ENCODE measurements at places on chromosomes 6 and 20. TPM values are rescaled to one million over a fixed set of nuclear protein-coding genes. Genes with fewer than 3 reads are reported as not detected.

DNA sequence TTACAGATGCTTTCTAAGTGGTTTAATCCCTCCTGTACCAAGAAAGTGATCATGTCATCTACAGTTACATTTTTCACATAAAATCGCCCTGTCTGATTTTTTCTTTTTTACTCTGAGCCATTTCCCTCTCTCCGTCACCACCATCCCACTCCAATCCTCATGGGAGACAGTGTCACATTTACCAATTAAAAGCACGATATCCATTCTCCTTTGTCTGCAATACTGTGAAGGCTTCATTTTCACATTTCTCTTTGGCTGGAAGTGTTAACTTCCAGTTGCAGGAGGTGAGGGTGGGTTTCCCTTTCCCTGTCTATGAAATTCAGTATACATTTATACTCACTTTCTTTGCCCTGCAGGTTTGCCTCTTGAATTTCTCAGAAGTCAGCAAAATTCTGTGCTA, 372.7 kb upstream of the CNR1 start:
- DNase-seq: no peak

GRCh38 chr20:40154514-40154913, 534.5 kb downstream of the MAFB start:
- DNase-seq: no peak

DNA sequence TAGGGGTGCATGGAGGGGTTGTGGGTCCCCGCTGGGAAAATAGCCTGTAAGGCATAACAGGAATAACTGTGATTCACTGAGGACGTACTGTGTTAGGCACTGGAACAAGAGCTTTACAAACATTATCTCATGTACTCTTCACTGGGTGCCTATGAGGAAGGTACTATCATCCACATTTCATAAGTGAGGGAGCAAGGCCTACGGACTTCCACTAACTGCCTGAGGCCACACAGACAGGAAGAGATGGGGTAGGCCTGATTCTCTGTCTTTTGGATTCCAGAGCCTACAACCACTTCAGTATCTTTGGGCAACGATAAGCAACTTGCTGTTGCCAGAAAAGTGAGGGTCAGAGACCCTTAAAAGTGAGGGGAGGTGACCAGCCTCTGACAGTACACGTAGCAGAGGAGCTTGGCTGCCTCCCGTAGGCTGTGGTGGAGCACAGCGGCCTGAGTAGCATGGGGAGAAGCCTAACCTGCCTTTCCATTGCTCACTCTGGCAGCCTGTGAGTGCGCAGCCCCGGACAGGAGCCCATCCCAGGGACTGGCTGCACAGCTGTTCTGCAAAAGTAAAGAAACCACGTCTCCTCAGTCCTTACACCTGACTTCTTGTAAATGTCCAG, 30.4 kb downstream of the PSMB1 start:
- DNase-seq: peak; percentile 24

DNA sequence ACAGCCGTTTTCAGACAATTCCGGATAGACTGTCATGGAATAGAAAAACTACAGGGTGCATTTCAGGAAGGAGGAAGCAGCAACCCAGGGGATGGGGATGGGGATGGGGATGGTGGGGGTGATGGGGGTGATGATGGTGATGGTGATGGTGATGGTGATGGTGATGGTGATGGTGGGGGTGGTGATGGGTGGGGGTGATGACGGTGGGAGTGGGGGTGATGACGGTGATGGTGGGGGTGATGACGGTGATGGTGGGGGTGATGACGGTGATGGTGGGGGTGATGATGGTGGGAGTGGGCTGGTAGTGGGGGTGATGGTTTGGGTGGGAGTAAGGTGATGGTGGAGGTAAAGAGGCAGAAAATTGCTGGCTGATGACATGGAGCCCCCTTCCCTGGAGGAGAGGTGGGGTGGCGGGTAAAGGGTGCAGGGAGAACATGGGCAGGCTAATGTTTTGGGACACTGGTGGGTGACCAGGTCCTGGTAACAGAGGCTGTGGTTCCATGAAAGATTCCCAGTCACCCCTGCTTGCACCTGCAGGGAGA, 17.5 kb downstream of the LAMA5 start:
- DNase-seq: no peak

DNA sequence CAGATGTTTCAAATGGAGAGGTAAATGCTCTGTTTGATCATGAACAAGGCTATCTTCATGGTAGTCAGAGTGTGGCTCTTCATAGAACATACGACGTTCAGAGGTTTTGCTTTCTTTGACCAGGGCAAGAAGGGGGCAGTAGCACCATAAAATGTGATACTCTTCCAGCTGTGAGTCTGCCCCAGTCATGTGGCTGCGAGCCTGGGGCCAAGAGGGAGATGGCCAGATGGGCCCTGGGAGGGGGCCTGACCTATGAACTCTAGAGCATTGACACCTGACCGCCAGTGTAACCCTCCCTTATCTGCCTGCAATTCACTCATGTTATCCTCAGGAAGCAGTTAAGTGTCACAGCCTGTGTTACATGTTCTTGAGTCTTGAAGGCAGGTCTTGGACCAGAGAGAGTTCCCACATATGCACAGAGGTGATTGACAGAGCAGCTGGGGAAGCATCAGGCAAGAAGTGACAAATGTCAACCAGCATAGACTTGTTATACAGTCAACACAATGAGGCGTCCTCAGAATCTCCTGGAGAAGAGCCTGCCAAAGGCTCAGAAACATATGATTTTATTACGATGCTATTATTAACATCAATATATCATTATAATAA, 55.0 kb downstream of the SCML4 start:
- DNase-seq: no peak

Gene DDO
- total RNA-seq: 20.7 TPM

Gene PDYN
- not detected for total RNA-seq

DNA sequence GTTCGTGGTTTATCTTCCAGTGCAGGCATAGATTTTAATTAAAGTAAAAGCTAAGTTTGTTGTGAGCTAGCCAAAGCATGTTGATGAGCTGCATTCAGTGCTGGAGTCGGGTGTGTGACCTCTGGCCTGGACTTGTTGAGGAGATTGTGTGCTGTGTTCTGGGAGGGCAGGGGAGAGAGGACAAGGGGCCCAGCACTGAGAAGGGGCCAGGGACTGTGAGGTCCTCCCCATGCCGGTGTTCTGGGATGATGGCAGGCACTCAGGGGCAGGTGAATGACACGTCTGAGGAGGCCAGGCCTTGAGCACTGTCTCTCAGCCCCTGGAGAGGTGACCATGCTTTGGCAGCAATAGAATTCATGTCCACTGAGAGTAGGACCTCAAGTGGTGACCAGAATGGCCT, 97.9 kb downstream of the FOXF2 start:
- no peak for DNase-seq

DNA sequence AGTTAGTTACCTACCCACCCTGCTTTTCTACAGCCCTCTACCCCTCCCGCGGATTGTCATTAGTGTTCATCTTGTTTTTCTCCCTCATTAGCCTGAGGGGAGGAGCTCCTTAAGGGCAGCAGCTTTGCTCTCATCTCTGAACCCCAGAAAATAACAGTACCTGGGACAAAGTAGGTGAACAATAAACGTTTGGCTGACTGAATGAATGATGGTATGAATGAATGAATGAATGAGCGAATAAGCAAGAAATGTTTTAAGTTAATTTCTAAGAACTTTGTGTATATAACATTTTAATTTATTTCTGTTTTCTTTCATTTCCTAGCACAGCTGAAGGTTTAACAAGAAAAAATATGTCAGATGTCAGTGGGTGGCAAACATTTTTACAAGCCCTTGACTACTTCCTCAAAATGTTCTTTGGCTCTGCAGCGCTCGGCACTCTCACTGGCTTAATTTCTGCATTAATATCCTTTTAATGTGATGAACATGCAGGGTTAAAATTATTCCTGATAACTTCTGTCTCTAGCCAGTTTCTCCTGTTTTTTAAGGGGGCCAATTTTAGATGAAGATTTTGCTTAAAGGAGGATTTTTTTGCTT, 50.1 kb downstream of the SLC9A8 start:
- DNase-seq: no peak

- DNase-seq: peak; percentile 84
These were observed 650 bp downstream of the DCBLD1 start for GRCh38 chr6:117483004-117483644.

DNA sequence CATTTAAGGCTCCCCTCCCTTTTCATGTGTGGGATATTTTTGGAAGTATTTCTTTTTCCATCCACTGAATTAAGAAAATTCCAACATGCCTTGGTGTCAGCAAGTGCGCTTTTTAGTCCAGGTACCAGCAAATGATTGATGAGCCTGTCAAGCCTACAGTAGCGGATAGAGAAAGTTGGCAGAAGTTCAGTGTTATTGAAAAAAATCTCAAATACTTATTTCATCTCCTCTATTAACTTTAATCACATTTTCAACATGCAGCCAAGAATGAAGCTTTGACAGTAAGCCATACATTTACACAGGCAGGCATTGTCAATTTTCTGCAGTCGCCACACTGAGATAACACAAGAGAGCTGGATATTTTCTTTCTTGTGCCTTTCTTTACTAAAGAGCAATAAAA, 50.4 kb downstream of the BLOC1S5 start:
- DNase-seq: no peak

Gene MROH8
- 3.9 TPM for total RNA-seq

DNA sequence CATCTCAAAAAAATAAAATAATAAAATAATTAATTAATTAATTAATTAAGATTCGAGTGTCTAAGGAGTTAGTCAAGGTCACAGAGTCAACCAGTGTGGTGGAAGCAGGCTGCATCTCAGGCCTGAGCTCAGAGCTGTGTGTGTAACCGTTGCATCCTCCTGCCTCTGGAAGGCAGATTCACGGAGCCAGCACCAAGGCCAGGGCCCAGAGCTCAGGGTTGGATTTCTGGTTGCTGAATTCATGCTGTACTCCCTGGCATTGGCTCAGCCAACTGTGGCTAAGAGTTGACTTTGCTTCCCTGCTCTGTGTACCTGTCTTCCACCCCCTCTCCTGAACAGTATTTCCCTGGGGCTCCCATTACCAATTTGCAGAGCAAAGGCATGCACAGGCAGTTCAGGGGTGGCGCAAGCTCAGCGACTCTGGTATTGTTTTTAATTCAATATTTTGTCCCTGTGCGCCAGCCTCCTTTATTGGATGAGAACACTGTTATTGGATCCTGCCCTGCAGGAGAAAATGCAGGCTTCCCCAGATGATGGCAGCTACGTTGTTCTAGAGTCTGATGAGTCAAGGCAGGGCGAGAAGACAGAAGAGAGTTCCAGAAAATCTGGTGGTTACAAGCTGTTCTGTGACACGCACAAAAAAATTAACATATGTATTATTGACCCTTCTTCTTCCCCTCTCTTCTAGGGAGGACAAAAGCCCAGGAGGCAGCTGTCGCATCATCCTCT, 12.3 kb upstream of the CTNNBL1 start:
- DNase-seq: no peak

- no peak for DNase-seq
These were observed 212.0 kb downstream of the PLCB1 start for GRCh38 chr20:8344106-8344505.

DNA sequence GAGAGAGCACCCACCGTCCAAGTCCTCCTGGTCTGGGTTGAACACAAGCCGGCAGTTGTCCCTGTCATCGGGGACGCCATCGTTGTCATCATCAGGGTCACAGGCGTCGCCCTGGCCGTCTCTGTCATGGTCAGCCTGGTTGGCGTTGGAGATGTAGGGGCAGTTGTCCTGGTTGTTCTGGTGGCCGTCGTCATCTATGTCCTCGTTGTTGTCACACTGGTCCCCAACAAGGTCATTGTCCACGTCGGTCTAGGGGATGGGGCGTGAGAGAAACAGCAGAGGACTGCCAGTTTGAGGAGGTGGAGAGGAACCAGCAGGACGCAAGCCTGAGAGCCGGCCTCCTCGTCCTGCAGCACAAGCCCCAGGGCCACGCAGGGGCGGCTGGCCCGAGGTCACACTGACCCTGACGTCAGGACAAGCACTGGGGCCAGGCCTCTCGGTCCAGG, 28.5 kb downstream of the THBS2 start:
- DNase-seq: no peak

DNA sequence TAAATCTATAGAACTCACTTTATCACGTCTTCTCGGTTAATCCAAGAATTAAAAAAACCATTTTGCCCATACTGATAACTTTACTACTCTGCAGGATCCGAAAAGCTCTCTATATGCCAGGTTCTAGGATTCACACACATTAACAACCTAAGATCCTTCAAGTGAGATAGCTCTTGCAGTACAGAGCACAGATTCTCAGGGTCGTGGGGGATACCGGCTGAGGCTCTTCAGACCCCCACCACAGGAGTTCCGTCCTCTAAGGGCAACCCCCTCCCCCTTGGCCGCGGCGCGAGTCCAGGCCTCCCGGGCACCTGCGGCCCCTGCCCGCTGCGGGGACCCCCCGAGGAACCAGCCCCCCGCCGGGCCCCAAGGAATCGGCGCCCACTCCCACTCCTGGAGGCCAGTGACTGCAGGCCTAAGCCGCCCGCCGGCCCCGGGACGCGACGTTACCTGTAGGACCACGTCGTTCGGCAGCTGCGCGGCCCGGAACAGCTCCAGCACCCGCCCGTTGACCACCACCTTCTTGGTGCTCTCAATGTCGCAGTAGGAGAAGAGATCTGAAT, 892 bp downstream of the REPS1 start:
- DNase-seq: no peak

Gene PLTP
- 170 TPM for total RNA-seq

GRCh38 chr20:22407237-22408193, 176.9 kb downstream of the FOXA2 start:
- no peak for DNase-seq

Gene PRPH2
- total RNA-seq: 0.84 TPM

DNA sequence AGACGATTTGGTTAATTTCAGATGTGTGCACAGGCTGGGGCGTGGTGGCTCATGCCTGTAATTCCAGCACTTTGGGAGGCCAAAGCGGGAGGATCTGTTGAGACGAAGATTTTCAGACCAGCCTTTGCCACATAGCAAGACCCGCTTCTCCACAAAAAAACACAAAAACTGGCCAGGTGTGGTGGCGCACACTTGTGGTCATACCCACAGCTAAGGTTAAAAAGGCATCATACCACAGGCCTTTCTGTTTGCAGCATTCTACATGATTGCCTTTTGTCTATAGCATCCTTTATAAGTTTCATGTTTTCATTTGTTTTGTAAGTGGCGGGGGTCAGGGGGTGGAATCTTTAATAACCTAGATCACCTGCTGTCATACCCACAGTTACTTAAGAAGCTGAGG, 239.9 kb upstream of the NOX3 start:
- no peak for DNase-seq

GRCh38 chr6:63316113-63316512, 3.7 kb downstream of the LGSN start:
- no peak for DNase-seq

All from heart left ventricle (tissue), 16 donors.